Stimulated activated CD4-positive, alpha-beta T cell treated with anti-CD3 and anti-CD28 coated beads, Interleukin-15, amount 100 ng/mL, for 1 hour (primary cell): ENCODE measurements at places on chromosomes 5 and 9.

- no peak for DNase-seq
Measured at GRCh38 chr5:97408331-97408730, 225.3 kb upstream of the RIOK2 start.

DNA sequence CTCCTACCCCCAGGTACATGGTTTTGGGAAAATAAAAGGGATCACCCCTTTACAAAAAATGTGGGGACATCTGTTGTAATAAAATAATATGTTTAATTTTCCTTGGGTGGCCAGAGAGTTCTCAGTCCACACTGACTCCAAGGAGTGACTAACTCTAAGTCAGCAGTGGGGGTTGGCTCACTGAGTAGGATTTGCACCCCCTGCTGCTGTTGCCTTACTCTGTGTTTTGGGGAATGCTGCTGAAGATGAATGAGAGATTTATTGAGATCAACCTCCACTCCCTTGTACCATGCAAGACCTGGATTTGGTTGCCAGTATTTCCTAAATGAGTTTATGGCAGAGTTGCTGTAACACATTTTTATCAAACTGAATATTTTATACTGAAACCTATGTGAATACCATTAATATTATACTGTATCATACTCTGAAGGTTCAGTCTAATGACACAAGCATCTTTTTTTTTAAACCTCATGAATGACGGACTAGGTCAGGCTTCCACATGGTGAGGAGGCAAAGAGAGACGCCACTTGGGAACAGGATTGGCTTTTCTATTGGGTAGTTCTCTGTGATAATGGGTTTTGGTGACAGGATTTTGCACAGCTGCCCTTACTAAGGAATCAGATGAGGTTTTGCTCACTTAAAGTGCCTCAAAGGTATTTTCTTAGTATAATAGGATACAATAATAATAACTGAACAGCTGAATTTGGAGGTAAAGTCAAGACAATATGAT lies 121.3 kb upstream of the OSMR start:
- no peak for DNase-seq

- DNase-seq = no peak
Measured at GRCh38 chr5:171908638-171909037, 97.8 kb downstream of the FBXW11 start.

DNA sequence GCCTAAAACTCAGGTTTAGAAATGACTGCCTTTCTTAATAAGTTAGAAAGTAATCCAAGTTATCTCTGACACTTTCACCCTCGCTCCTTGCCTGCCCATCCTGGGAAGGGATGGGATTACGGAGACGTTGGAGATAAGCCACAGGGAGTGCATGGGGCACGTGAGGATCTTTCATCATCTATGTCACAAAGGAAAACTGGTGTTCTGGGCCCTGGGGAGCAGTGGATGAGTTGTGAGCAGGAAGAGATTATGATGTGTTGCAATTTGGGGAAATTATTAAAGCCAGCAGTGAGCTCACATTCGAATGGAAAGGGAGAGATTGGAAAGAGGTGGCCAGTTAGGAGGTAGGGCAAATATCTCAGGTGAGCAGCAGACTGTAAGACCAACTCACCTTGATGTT lies 12.8 kb downstream of the AFAP1L1 start:
- no peak for DNase-seq

GRCh38 chr9:10134266-10134665 lies 478.5 kb downstream of the PTPRD start:
- DNase-seq = no peak

DNA sequence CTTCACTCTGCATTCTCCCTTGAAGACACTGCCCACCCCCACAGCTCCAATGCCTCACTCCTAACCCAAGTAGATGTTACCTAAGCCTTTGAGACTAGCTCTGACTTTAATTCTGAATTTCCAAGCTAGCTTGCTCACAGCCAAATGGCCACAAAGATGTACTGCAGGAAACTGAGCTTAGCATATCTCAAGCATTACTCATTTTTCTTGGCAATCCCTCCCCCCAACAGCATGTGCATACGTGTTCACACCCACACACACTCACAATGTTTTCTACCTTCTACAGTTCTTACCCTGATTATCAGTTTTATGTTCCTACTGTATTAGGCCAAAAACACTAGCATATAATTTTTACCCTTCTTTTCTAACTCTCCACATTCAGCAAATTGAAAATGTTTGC lies 13.7 kb upstream of the GRIA1 start:
- DNase-seq = no peak

DNA sequence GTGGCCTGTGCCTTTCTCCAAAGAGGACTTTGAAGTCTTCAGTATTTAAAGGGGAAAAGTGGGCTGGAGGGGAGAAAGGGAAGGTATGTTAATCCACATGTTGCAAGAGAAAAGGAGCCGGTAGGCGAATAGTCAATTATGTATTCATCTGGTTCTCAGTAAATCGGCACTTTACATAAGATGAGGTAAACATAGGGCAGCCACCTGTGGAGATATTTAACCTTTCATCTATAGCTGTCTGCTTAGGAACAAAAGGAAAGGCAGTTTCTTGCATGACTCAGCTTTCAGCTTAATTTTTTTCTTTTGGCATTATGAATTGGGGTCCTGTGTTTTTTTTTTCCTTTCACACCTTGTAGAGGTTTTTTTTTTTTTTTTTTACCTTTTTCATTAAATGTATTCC lies 42.2 kb downstream of the FGD3 start:
- DNase-seq = no peak

DNA sequence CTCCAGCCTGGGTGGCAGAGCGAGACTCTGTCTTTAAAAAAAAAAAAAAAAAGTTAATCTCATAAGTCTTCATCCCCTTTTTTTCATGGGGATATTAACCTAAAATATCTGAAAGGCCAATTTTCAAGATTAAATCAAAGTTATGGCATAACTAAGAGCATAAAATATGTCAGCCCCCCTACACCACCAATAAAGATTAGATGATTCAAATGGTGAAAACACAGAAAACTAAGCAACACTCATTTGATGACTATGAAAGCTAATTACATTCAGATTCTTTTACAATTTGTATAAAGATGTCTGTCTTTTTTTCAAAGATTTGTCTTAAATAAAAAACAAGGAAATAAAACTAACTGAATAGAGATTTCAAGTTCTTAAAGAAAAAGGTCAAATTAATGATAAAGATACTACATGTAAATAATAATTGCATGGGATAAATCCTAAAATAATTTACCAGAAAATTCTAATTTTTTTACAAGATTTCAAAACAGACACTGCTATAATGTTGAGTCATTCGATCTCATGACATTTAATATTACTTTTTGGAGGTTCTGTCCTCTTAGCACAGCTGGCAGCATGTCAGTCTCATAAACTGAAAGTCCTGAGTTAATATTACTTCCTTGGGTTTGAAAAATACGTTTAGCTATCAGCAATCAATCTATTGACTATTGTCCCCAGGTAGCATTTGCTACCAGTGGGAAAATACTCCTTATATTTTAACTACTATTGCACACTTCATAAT lies 112.9 kb downstream of the KIAA0825 start:
- no peak for DNase-seq

- DNase-seq = no peak
Measured at GRCh38 chr5:91174396-91174795, 208.7 kb downstream of the ARRDC3 start.

GRCh38 chr5:187617-188451 lies 3.5 kb upstream of the LRRC14B start:
- DNase-seq = no peak

DNA sequence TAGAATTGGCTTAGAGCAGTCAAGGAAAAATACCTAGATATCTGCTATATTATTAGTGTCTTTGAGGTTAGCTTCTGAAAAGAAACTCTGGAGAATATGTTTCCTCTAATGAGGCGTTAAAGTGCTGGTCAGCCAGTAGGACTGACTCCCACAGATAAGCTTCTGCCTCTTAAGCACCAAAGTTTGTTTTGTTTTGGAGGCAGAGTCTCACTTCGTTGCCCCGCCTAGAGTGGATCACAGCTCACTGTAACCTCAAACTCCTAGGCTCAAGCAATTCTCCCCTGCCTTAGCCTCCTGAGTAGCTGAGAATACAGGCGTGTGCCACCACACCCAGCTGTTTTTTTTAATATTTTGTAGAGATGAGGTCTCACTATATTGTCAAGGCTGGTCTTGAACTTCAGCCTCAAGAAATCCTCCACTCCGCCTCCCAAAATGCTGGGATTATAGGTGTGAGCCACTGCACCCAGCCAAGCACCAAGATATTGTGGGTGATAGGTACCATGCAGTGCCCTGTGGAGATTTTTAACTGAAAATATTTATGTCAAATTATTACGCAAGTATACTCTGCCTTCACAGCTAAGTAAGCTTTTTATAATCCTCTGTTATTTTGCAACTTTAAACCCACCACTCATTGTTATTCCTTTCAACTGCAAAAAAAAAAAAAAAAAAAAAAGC lies 24.7 kb upstream of the TMEM171 start:
- DNase-seq = no peak

- DNase-seq = no peak
Measured at GRCh38 chr5:139806726-139807646, 11.4 kb downstream of the PSD2 start.

DNA sequence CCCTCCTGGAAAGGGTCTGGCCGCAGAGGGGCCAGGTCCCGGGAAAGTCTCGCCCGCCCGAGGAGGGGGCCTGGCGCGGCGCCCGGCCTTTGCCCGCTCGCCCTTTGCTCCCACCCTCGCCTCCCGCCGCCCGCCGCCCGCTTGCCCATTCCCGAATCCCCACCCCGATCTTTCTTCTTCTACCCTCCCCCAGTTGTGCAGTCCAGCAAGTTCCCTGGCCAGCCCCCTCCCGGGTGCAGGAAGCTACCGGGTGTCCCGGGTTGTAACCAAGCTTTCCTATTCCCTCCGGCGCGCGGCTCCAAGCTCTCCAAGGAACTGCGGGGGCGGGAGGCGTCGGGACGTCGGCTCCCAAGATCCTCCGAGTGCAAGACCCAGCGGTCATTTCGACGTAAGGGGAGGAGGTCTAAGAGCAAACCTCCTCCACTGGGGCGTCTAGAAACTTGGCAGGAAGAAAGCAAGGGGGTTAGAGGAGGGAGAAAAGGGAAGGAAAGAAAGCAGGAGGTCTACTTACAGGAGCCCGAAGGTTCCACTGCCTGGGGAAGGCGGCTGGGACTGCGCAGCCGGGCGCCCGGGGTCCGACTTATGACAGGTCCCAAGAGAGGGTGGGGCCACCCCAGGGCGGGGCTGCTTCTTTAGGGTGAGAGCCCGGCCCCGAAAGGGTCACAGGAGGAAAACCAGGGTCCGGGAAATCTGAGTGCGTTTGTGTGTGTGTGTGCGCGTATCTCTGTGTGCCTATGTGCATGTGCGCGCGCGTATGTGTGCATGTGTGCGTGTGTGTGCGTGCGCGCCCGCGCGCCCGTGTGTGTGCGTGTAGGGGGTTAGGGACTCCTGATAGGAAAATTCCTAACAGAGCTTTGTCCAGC lies at the start of gene PTGR1:
Gene PTGR1, minus strand, starts transcription at position 556 of the 863 bp plus-strand sequence. CDS start 2,225 bp downstream, outside the sequence.
- DNase-seq = no peak

DNA sequence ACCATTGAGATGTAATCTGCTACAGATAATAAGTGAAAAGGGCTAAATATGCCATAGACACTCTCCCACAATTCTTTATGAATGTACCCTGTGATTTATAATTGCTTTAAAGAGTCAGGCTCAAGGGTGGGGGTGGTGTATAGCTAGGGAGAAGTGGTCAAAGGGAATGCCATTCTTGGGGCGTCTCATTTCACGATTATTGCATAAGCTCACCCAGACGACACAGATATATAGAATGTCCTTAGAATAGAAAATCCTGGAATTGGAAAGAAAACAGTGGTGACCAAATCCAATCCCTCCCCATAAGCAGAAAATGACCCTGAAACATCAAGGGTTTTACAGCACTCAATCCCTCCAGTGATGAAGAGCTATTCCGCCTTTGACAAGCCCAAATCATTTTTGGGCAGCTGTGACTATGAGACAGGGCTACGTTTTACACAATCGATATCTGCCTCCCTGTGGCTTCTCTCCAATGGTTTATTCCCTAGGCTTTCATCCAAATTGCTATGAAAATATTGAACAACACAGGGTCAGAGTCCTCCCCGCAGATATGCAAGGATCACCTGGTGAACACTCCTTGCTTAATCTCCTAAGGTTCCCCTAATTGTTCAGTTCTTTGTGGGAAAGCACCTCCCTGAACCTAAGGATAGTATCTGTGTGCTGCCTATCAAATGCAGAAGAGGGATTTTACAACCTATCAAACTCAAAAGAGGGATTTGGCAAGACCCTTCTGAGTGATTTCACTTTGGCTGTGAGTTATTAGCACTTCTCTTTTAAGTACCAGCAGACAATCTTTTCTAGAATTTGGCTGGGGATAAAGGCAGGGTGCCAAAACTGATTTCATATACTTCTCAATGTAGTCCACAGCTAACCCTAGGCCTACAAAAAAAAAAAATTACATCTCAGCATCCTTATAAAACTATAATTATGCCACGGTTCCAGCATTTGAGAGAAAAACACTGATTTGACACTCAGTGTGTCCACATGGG lies 144.9 kb upstream of the CDH6 start:
- no peak for DNase-seq

DNA sequence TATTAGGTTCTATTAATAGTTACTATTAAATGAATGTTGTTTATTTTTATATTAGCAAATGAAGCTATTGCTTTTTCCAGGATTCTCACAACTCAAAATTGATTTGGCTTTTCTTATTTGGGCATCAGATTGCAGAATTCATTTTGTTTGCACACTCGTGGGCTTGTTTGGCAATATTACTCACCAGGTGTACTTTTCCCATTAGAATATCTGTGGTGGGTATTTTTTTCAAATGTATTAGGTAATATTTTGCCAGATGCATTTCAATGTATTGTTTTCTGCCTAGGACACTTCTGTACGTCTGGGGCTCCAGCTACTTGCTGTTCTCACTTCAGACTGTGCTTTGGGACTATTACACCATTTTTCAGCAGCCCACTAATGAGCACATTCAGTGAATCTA lies 108.0 kb upstream of the GHR start:
- no peak for DNase-seq

GRCh38 chr9:135974220-135974573 lies 13.0 kb upstream of the UBAC1 start:
- DNase-seq = no peak

GRCh38 chr5:50564079-50564478 lies 102.4 kb upstream of the PARP8 start:
- no peak for DNase-seq

DNA sequence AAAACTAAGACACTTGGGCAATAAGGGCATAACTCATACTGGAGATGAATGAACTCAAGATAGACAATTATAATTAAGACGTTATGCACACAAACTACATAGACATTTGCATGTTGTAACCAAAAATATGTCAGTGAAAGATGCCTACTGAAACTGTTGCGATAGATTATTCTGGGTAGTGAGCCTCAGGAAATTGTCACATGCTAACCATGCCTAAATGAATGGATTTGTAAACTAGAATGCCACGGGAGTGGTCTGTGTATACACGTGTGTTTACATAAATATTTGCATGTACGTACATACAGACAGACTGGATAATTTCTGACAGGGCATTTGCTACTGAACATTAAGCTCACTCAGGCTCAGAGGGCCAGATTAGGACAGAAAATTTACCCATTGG lies 1.2 kb downstream of the NIPSNAP3B start:
- DNase-seq = no peak

- DNase-seq = no peak
Measured at GRCh38 chr9:91945277-91946085, 4.5 kb downstream of the ROR2 start.
